GM13977 (cell line): ENCODE measurements at places on chromosomes 11 and 22.
A peak's percentile ranks its signal among the peaks of the same experiment; 100 is the strongest.

DNA sequence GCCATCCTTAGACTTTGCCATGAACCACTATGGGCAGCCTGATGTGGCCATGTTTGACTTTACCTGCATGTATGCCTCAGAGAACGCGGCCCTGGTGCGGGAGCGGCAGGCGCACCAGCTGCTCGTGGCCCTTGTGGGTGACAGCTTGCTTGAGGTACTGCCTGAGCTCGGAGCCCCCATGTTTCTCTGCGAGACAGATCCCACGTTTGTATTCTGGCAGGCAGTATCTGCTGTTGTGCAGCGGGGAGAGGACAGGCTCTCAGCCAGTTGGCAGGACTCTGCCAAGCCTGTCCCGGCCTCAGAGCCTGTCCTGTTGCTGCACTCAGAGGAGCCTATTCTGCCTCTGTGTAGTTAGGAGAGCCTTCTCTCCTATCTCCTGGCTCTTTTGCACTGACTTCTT lies 109.9 kb downstream of the MICAL2 start:
- DNase-seq: no peak

DNA sequence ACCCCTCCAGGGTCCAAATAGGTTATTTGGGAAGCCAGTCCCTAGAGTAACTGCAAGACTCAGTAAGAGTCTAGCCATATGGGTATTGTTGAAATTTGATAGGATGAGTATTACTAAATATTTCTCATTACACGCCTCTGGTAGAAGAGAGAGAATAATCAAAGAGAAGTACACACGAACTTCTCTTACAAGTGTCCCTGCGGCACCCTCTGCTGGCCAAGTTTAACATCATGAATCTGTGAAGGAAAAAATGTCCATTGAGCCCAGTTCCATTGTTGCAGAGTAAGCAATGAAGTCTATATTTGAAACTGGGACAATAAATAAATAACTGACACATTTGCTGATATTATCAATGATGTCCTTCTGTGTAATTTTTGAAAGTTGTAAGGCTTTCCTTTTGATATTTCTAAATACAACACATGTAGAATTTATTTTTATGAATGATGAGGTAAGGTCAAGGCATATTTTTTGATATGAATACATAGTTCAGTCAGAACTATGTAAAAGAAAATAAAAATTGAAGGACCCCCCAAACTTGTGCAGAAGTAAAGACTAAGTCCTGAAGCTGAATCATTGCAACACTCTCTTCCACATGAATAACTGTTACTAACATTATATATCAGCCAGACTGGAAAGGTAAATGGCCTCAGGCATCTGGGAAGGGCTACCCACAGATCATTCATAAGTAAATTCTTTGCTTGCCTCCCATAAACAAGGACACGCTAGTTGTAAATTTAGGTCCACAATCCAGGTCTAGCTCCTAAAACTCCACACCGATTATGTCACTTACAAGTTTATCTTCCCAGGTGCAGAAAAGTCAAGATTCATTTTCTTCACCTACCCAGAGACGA lies 10.0 kb downstream of the OR51L1 start:
- DNase-seq: peak; percentile 15

DNA sequence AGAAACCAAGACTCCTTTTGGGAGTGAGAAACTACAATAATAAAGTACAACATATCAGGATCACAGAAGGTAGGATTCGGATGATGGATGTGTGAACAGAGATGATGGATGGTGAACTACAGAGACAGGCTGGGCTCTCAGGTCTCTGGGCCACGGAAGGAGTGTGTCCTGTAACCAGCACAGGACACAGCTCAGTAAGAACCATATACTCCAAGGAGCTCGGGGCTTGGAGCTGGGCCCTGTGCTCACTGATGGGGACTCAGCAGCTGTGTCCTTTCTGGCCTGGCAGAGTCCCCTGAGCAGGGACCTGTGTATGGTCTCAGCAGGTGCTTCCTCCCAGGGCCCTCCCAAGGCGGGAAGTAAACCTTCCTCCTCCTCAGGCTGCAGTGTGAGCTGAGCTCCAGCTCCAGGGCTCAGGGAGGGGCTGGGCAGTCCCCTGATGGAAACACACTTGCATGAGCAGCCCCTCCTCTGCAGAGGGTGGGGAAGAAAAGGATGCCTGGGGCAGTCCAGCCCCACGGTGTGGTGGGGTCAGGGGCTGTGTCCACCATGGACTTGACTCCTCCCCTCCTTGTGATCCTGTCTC lies 39.8 kb upstream of the TOP3B start:
- DNase-seq: no peak

DNA sequence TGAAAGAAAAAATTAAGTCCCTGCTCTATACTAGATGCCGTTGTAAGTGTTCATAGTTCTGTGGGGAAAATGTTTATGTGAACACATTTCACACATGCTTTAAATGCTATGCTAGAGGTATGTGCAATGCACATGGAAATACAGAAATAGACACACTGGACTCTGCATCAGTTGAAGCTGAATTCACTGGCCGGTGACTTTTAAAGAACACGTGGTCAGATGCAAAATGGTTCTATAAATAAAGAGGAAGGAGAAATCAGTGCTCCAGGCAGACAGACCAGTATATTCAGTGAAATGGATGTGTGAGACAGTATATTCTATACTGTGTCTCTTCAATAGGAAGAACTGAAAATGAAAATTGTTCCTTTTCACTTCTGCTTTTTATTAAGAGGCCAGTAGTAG lies 29.9 kb downstream of the TRPC6 start:
- DNase-seq: peak; percentile 17

GRCh38 chr11:118231461-118231860 lies 6.7 kb upstream of the JAML start:
- no peak for DNase-seq

DNA sequence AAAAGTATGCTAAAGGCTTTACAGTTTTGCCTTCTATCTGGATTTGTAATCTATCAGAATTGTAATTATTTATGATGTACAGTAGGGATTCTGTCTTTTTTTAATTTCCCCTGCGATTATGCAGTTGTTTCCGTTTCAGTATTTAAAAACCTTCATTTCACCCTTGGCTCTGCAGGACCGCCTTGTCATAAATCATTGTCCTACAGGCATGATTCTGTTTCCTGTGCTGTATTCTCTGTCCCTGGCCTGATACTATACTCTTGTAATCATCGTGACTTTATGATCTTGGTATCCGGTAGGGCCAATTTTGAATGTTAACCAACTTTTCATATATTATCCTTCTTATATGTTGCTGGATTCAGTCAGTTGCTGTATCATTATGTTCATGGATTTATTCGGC lies 151.7 kb downstream of the ATXN10 start:
- no peak for DNase-seq

GRCh38 chr22:25048659-25049647 lies 96.4 kb downstream of the KIAA1671 start:
- peak; percentile 83 for DNase-seq

DNA sequence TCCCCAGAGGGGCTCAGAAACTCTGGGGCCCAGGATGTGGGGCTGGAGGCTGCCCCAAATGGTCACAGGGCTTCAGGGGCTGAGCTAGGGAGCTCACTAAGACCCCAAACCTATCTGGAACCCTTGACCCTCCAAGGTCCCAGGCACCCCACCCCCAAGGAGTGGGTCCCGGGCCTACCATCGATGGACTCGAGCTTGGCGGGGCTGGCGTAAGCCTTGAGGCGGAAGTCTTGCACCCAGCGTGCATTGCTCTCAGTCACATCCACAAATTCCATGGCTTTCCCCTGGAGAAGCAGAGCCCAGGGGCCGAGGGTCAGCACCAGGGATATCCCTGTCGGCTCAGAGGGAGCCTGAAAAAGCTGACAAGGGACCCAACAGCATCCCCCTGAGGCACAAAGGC lies 3.5 kb downstream of the GATD1 start:
- no peak for DNase-seq

GRCh38 chr11:35717520-35717919 lies 54.9 kb downstream of the TRIM44 start:
- DNase-seq: no peak

DNA sequence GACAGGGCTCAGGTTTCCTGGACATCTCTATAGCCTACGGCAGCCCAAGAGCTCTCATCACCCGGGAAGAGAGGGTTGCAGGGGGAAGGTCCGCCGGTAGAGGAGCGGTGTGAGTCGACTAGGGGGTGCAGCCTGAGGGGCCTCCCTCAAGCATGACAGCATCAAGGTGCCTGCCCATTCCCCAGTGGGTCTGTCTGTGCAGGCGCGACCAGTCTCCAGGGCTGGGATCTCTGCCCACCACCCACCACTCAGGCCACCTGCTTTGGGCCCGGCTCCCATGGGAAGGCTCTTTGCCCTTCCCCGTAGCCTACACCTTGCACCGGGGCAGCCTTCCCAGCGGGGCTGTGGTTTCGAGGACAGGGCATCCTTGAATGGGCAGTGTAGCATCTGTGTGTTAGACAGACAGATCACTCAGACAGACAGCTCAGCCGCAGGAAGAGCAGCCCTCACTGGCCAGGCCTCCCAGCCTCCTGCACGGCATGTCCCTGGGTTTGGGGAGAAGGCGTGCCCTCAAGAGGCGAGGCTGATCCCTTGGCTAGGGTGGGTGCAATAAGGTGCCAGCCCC lies 29.2 kb downstream of the CERK start:
- no peak for DNase-seq

- DNase-seq: no peak
Measured at GRCh38 chr22:47135338-47135737, 372.9 kb downstream of the TBC1D22A start.

GRCh38 chr11:3929649-3930048 lies 74.2 kb downstream of the STIM1 start:
- DNase-seq: no peak

GRCh38 chr22:40463017-40463631 lies 92.7 kb downstream of the SGSM3 start:
- peak; percentile 44 for DNase-seq

DNA sequence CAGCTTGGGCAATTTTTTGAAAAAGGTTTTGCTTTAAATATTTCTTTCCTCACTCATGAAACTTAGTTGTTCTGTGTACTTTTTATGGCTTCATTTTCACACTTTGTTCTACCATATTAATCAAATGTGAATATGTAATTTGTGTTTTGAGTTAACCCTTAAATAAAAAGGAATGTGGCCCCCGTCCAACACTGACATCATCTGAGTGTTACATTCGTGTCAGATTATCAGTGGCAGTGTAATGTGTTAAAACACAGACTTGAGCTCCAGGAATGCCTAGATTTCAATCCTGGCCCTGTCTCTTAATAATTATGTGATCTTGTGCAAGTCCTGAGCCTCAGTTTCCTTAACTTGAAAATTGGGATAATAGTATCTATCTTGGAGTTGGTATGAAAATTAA lies 5.6 kb downstream of the RTN3 start:
- no peak for DNase-seq

DNA sequence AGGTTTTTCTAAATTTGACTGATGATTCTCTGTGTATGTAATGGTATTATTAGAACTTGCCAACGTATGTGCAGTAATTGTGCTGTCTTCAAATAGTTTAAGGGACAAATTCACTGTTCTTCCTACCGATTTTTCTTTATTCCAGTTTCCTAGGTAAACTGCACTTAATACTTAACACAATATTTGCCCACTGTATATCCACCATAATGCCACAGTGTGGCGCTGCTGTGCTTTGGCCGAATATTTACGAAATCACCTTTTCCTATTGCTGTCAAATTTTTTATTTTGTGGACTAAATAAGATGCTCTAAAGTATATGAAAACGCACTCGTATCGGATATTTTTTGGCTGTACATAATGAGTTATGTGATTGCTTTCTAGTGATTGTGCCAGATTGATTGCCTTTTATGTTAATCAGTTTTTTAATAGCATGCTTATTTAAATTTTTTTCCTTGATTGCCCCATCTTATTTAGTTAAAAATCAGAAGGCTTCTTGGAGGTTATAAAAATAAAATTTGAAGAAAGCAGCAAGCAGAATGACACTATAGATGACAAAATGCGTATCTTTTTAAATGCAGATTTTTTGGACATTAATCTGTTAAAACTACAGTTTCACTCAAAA lies 10.5 kb downstream of the AASDHPPT start:
- no peak for DNase-seq

- DNase-seq: no peak
Measured at GRCh38 chr11:70860888-70861287, 391.5 kb downstream of the SHANK2 start.

DNA sequence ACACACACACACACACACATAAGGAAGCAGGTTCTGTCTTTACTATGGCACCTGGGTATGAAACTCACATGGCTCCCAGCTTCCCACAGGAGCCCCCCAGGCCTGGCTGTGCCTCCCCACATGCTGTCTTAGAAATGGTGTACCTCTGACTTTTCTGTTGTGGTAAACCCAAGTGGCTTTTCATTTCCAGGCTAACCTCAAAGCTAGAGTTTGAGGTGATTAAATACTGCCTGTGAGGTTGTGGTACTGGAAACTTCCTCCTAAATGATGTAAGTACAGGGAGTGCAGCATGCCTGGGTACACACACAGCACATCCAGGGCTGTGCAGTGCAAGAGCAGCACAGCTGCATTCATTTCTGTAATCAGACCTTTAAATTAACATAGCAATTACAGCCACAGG lies 34.4 kb downstream of the ME3 start:
- DNase-seq: no peak

DNA sequence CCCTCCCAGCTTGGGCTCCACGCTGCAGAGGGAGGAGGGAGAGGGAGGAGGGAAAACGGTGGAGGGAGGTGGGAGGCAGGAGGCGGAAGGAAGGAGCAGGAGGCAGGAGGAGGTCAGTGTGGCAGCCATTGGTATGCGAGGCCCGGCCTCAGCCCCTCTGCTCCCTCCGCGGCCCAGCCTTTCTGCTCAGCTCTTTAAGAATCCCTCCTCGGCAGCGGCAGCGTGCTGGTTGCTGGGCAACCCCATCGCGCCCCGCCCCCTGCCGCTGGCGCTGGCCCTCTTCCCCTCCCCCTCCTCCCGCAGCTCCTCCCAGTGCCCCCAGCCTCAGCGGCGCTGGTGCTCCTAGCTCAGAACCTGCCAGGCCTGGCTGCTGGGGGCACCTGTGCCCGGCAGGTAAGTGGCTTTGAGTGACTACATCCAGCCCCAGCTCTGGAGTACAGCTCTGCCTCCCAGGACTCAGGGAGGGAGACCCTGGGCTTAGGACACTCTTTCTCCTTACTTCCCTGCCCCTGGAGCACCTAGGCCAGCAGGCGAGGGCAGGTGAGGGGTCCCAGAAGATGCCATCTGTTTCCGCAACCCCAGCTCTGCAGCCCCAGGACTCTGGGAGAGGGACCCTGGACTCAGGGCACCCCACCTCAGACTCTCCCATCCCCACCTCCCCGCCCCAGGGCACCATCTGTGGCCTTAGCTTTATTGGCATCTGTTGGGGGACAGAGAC lies 7.2 kb upstream of the FLRT1 start:
- DNase-seq: no peak

GRCh38 chr22:37924386-37925065 lies 18.4 kb downstream of the MICALL1 start:
- no peak for DNase-seq

- peak; percentile 78 for DNase-seq
Measured at GRCh38 chr22:27804470-27805297, 3.1 kb upstream of the MN1 start.

DNA sequence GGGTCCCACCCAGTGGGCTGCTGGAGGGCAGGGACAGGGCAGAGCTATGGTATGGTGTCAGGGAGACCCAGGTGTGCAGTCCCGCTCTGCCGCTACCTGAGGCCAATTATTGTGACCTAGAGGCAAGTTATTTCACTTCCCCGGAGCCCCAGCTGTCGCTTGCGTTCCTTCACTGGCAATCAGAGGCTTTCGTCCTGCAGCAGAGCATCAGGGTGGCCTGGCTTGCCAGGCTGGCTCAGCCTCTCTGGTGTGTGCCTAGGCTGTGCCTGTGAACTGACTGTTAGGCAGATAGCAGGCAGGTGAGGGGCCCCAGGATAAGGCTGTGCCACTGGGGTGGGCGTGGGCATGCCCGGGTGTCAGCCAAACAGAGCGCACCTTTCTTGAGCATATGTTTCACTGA lies 31.4 kb downstream of the GLB1L2 start:
- no peak for DNase-seq

GRCh38 chr11:119012629-119013170 lies 5.4 kb downstream of the RPS25 start:
- peak; percentile 6 for DNase-seq
